ENCODE measurements at places on chromosomes 7 and 10.

- DNase-seq, result no peak
These were observed 353.1 kb downstream of the GATA3 start for GRCh38 chr10:8407501-8408021.

GRCh38 chr10:91689731-91690168 lies 56.9 kb upstream of the PPP1R3C start:
- no peak for DNase-seq

DNA sequence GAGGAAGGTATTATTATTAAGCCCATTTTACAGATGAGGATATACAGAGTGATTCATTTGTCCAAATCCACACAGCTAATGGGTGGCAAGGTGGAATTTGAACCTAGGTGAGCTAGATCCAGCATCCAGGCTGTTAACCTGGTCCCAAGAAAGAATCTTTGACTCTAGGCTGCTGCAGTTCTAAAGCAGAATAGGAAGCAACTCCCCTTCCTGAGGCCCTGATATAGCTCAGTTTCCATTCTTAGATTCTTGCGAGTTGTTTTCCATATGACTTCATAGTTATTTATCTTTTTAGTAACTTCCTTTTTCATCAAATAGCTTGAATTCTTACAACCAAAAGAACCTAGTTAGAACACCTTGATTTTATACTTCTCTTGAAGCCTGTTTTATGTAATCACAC lies 24.1 kb upstream of the ZC3HAV1L start:
- no peak for DNase-seq

- no peak for DNase-seq
These were observed 640.4 kb downstream of the TYW1 start for GRCh38 chr7:67637023-67637358.

- DNase-seq, result no peak
These were observed at the start of gene MKX for GRCh38 chr10:27745732-27746396. TSS of gene MKX (minus strand) at chr10:27745819. CDS start at chr10:27743415, 2,404 bp downstream.

DNA sequence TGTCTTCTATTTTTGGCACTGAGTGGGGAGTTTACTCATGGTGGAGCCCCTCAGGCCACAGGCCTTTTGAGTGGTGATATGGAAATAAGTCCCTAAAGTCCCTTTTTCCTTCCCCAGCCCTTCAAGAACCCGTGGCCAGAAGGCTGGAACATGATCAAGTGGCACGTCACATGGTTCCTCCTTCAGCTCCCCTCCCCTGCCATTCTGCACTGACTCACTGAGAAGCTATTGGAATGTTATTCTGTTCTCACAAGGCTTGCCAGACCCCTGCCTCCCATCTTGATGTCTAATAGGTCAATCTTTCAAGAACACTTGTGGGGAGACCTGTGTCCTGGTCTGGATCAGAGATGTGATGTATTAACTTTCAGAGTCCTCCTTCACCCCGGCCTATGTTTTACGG lies 279.8 kb downstream of the SEC23IP start:
- no peak for DNase-seq

- DNase-seq, result no peak
These were observed 40.5 kb upstream of the TMEM273 start for GRCh38 chr10:49228677-49229076.

DNA sequence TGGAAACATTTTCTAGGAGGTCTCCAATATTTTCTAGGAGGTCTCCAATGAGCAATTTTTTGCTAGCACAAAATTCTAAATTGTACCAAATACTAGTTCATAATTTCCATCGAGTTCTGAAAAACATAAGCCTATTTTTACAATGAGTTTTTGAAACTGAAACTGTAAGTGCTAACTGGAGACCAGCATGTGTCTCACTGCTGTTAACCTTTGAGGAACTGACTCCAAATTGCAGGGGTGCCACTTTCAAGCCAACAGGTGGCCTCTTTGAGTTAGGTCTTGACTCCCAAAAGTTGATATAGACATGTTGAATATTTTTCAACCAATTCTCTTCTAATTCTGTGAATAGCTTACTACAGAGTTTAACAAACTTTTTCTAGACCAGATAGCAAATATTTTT lies 58.8 kb downstream of the CAV1 start:
- DNase-seq, result no peak

- DNase-seq, result no peak
These were observed 2.0 kb downstream of the FBXL15 start for GRCh38 chr10:102422545-102423129.

GRCh38 chr7:18834577-18834976 lies 282.9 kb downstream of the TWIST1 start:
- DNase-seq, result no peak

- DNase-seq, result no peak
These were observed 2.8 kb downstream of the TET1 start for GRCh38 chr10:68562661-68563570.

GRCh38 chr7:38328814-38329213 lies 55.4 kb upstream of the TARP start:
- no peak for DNase-seq

GRCh38 chr7:51346126-51346525 lies 29.5 kb upstream of the COBL start:
- DNase-seq, result no peak

GRCh38 chr10:126081841-126082466 lies 185.6 kb downstream of the FANK1 start:
- no peak for DNase-seq

Measured in stimulated activated CD8-positive, alpha-beta memory T cell treated with anti-CD3 and anti-CD28 coated beads, Interleukin-7, amount 100 ng/mL, for 4 hours (primary cell).